ENCODE measurements at places on chromosomes 3 and 15. TPM values are rescaled to one million over a fixed set of nuclear protein-coding genes. Genes with fewer than 3 reads are reported as not detected.

GRCh38 chr15:48556159-48556897 is 89.2 kb downstream of the FBN1 start:
- no peaks in the 10 kb centered on the region for H3K36me3 ChIP-seq
- peaks cover 36% of the 10 kb centered on the region for H3K4me1 ChIP-seq
- no peak overlapping the region for H3K27ac ChIP-seq
- no peak overlapping the region for H3K4me3 ChIP-seq

CP gene
- total RNA-seq: not detected

GNB4 gene
- 61.9 TPM for total RNA-seq

- H3K36me3 ChIP-seq: no peaks in the 10 kb centered on the region
- no peak overlapping the region for H3K4me3 ChIP-seq
- H3K27me3 ChIP-seq: peaks cover 4% of the 10 kb centered on the region
- no peaks in the 10 kb centered on the region for H3K4me1 ChIP-seq
These were observed 61.5 kb upstream of the GOLIM4 start for GRCh38 chr3:168157099-168157700.

DNA sequence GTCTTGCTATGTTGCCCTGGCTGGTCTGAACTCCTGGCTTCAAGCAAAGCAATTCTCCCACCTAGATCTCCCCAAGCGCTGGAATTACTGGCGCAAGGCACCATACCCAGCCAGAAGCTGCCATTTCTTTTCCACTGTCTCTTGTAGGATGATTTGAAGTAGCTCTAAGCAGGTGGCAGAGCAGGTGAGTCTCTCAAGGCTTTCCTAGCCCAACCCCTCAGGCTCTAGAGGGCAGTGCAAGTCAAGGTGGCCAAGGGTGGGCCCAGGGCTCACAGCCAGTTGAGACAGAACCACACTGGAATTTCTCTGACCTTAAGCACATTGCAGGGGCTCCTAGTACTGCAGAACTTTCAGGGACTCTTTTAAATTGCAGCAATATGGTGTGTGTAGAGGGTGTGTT is 15.6 kb upstream of the DAG1 start:
- H3K4me3 ChIP-seq: no peak overlapping the region
- no peaks in the 10 kb centered on the region for H3K36me3 ChIP-seq
- no peak for DNase-seq
- H3K27ac ChIP-seq: no peak overlapping the region
- no peaks in the 10 kb centered on the region for H3K4me1 ChIP-seq

- peaks cover 7% of the 10 kb centered on the region for H3K4me1 ChIP-seq
- no peaks in the 10 kb centered on the region for H3K36me3 ChIP-seq
- no peak overlapping the region for H3K4me3 ChIP-seq
- H3K27ac ChIP-seq: no peak overlapping the region
These were observed 501.7 kb downstream of the SHQ1 start for GRCh38 chr3:72346526-72346926.

PLA2G4D gene
- not detected for total RNA-seq
